ENCODE measurements at places on chromosomes 3 and 15.

- no peak for DNase-seq
Measured at GRCh38 chr3:170767576-170767941, 102.4 kb downstream of the RPL22L1 start.

- no peak for DNase-seq
Measured at GRCh38 chr15:90870354-90871138, 2.2 kb downstream of the FURIN start.

- DNase-seq, result no peak
Measured at GRCh38 chr3:154852515-154852914, 227.6 kb upstream of the MME start.

DNA sequence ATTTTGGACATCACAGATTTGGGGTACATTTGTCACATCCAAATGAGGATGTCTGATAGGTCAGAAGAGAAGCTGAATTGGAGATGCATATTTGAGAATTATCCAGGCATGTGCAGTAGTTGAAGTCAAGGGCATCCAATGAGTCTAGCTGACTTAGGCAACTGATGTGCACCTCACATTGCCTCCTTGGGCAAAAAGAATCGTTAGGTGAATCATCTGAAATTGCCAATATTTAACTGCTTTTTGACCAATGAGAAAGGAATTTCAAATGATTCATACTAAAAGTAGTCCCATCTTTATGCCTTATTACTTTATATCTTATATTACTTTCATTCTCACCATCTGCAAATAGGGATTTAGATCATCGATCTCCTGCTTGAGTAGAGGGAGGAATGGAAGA is 117.7 kb downstream of the CD47 start:
- no peak for DNase-seq

DNA sequence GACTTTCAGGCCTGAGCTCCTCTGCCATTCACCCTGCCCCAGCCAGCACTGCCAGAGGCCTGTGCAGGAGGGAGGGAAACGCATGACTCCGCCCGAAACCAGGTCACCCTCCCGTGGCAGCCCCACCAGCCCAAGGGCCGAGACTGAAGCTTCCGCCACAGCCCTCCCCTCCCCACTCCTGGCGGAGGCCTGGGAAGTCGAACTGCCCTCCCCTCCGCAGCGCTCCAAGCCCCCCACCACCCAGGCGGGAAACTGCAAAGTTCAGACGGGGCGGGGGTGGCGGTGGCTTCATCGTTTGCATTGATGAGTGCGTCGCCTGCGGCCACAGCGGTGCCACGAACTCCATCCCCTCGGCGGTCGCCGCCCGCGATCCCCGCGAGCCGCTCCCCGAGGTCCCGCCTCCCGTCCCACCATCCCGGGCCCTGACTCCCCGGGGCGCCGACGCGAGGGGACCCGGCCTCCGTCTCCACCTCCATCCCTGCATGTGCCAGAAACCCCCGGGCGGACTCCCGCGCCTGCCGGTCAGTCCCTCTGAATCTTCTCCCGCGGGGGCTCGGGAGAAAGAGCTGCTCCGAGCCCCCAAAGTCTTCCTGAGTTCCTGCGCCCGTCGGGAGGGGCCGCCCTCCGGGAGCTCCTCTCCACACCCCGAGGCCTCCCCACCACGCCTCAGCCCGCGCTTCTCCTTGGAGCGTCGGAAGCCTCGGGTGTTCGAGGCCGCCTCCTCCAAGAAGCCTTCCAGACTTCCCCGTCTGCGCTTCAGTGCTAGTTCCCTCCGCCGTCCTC is 698 bp downstream of the MELTF start:
- DNase-seq, result no peak

- no peak for DNase-seq
Measured at GRCh38 chr3:135944831-135945230, 20.7 kb upstream of the PPP2R3A start.

GRCh38 chr3:127961963-127962362 is 46.9 kb downstream of the KBTBD12 start:
- no peak for DNase-seq

- no peak for DNase-seq
Measured at GRCh38 chr3:66037986-66038369, 740 bp downstream of the MAGI1 start.

DNA sequence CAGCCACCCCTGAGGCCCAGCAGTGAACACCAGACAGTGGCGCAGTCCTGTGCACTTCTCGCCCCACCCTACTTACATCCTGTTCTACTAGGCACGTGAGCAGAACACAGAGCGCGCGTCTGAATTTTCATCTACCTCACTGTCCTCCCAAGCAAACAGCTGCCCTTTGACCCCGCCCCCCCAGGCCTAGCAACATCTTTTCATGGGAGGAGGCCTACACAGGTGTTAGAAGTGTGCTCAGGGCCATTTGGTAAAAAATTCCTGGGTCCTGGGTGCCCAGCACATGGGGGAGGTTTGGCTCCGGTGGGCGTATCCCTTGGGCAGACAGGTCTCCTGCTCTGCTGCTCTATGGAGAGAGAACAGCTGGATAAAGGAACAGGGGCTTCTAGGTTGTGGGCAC is 95.0 kb downstream of the MYLK start:
- DNase-seq, result no peak

DNA sequence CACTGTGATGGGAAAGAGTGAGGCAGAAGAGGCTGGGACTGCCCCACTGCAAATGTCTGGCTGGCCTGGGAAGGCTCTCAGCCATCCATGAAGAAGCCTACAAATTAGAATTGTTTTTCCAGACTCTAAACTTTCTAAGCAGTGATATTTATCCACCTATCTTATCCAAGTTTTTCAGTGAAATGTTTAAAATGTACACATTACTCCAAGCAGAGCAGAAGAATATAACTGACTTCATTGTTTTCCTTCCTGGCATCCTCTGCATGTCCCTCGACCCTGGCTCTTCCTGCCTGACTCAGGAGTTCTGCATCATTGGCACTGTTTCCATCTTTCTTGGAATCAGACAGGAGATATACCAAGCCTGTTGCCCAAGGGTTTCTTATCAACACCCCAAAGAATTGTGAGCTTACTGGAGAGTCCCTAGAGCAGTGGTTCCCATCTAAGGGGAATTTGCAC is 401.5 kb upstream of the PROK2 start:
- DNase-seq, result no peak

DNA sequence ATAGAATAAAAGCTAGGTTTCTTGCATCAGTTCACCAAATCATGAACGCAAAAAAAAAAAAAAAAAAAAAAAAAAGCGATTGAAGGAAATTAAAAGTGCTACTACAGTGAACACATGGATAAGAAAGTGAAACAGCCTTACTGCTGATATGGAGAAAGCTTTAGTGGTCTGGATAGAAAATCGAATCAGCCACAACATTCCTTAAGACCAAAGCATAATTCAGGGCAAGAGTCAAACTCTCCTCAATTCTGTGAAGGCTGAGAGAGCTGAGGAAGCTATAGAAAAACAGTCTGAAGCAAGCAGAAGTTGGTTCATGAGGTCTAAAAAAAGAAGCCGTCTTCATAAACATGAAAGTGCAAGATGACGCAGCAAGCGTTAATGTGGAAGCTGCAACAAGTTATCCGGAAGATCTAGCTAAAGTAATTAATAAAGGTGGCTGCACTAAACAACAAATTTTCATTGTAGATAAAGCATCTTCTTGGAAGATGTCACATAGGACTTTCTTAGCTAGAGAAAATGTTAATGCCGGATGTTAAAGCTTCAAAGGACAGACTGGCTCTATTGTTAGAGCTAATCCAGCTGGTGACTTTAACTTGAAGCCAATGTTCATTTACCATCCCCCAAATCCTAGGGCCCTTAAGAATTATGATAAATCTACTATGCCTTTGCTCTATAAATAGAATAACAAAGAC is 19.2 kb downstream of the P3H2 start:
- DNase-seq, result no peak

DNA sequence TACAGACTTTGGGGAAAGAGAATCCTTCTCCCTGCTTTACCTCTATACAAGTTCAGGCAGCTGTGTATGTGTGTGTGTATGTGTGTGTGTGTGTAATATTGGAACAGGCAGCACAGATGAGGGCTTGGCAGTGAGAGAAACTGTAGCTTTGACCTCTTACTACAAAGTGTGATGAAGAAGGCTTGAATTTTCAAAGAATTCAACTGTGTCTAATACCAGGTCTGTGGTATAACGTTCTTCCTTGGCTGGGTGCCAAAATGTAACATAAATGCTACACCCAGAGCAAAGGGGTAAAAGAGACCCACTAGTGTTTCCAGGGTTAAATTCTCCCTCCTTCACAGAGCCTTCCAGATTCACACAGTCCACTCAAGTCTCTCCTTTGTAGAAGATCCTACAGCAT is 51.1 kb downstream of the CHST2 start:
- no peak for DNase-seq

- DNase-seq, result no peak
Measured at GRCh38 chr3:186308549-186308948, 53.5 kb downstream of the DGKG start.

DNA sequence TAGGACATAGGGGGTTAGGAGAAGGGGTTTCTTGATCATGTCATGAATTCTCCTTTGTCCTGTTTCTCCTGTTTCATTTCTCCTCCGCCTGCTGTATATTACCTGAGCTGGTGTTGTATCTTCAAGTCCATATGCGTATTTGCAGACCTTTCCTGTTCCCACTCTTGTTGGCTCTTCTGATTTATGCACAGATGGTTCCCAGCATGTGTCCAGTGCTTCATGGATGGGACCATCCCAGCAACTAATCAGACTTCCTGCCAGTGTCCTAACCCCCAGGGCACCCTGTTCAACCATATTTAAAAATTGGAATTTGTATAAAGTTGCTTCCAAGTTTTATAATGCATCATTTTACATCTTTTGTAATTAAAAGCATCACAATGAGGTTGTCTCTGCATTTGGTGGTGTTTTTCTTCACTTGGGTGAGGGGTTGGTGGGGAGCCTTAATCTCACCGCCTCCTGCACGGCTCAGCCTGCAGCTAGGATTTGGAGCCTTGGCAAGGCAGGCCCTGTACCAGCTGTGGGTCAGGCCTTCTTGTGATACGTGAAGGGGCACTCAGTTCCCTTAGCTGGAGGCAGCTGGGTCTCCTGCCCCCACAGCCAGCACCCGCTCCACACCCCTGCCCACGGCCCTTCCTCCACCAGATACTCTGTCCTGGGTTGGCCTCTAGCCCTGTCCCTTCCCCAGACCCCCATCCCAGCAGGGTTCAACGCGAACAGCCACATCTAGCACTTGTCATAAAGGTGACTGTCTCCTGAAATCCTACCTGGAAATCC is 72.0 kb upstream of the BLM start:
- DNase-seq, result no peak

DNA sequence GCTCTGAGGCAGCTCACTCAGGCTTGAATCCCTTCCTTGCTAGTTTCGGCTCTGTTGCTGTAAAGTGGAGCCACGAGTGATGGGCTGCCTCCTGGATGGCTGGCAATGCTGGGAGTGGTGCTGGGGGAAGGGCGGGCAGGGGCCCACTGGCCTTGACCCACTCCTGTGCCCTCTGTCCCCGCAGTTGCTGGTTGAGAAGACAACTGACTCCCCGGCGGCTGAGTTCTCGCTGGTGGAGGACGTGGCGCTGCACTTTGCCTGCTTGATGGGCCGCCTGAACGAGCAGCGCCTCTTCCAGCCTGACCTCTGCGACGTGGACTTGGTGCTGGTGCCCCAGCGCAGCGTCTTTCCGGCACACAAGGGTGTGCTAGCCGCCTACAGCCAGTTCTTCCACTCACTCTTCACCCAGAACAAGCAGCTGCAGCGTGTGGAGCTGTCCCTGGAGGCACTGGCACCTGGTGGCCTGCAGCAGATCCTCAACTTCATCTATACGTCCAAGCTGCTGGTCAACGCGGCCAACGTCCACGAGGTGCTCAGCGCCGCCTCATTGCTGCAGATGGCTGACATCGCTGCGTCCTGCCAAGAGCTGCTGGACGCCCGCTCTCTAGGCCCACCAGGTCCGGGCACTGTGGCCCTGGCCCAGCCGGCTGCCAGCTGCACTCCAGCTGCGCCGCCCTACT is 4.7 kb downstream of the ZBTB47 start:
- DNase-seq, result no peak

- DNase-seq, result no peak
Measured at GRCh38 chr15:64558460-64559179, 98.2 kb downstream of the ZNF609 start.

DNA sequence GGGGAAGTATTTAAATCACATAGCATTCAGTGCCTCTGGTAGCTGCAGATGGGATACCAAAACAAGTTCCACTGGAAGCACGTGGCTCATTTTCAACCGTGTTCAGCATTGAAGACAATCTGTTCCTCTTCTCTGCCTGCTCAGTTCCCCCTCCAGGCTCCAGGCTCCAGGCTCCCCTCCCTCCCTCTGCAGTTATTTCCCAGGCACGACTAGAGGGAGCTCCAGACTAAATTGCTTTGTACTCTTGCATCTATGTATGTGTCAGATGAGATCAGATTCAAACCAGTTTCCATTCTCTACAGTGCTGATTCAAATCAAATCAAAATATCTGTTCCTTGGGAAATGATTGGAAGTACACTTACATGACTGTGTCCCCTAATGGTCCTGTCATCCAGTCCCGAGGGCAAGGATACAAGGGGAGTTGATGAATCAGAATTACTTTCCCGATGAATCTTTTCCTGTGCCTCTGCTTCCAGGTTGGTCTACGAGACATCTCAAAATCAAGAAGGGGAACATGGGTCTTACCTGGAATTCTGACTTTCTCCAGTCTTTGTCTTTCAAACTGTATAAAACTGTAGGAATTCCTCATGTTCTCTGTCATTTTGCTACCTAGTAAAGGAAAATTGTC is 600.5 kb downstream of the EDEM1 start:
- DNase-seq, result no peak

GRCh38 chr3:82891028-82891427 is 1129.6 kb upstream of the GBE1 start:
- no peak for DNase-seq

DNA sequence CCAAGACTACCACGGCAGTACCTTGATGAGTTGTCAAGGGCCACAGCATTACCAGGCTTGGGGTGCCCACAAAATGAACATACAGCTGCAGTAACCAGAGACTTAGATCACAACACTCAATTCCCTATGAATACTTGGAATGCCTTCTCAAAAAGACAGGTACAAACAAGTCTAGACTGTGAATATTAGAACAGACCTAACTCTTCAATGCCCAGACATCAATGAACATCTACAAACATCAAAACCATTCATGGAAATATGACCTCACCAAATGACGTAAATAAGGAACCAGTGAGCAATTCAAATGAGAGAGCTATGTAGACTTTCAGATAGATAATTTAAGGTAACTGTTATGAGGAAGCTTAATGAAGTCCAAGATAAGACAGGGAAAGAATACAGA is 185.1 kb upstream of the POU1F1 start:
- DNase-seq, result no peak

Measured in caudate nucleus (tissue), 63 donors.